ENCODE measurements at places on chromosomes 12 and 14.
A peak's percentile ranks its signal among the peaks of the same experiment; 100 is the strongest.

- no peak for DNase-seq
Observed at GRCh38 chr14:77377502-77377844, 294 bp downstream of the SAMD15 start.

GRCh38 chr14:21626491-21627230, 8.1 kb downstream of the OR10G2 start:
- no peak for DNase-seq

- no peak for DNase-seq
Observed at GRCh38 chr12:129404556-129404955, 499.3 kb downstream of the TMEM132D start.

- DNase-seq, result no peak
Observed at GRCh38 chr12:27064397-27065342, 17.7 kb downstream of the C12orf71 start.

DNA sequence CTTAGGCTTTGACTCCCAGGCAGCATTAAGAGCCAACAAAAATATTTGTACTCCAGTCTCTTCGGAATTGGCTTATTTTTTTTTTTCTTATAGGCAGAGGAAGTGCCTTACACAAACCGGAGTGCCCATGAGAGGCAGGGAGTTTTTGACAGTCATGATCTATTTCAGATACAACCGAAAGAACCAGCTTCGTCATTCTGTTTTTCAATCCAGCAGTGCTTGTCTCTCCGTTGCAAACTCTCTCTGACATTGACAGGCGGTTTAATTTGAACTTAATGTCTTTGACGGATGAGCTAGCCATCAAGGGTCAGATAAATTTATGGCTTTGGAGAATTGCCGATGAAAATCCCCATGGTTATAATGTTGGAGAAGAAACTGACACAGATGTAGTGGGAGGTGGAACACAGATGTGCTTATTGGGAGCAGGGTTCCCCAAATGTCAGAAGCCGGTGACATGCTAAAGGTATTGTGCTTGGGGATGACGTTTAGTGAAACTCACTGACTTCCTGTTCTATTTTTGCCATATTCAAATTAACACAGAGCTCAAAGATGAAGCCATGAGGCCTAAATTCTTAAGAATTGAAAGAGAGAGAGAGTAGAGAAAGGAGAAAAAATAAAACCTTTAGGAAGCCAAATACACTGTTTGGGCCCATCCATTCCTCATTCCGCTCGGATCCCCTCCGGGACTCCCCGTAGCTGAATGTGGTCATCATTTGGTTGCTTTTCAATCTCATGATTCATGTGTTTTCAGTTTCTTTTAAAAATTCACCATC, 59.7 kb downstream of the PLXNC1 start:
- DNase-seq, result no peak

GRCh38 chr12:2526371-2526770, 268.4 kb upstream of the FKBP4 start:
- no peak for DNase-seq

GRCh38 chr12:65477721-65478120, 199.2 kb downstream of the MSRB3 start:
- no peak for DNase-seq

DNA sequence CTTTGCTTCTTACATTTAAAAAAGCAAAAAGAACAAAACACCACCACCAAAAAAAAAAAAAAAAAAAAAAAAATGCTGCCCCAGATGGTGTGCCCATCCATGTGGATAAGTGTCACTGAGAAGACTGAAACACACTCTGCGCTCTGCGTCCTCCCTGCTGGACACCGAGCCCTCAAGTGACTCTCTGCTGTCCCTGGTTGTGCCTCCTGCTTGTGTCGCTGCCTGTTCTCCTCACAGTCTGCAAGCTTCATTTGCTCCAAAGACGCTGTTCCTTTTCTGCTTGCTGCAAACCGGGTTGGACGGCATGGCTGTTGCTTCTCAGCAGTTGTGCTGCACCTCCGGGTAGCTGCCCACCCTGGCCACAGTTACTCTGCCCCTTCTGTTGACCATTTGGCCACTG, 276.2 kb upstream of the ATP2B1 start:
- no peak for DNase-seq

- DNase-seq, result no peak
Observed at GRCh38 chr14:58353516-58354299, 42.0 kb upstream of the TOMM20L start.

GRCh38 chr12:22034709-22035506, 11.1 kb upstream of the CMAS start:
- DNase-seq, result no peak

- no peak for DNase-seq
Observed at GRCh38 chr12:121697093-121697698, 15.4 kb upstream of the TMEM120B start.

- DNase-seq, result no peak
Observed at GRCh38 chr14:74427651-74428050, 1.6 kb upstream of the SYNDIG1L start.

- DNase-seq, result no peak
Observed at GRCh38 chr12:94149781-94150239, 1.4 kb downstream of the PLXNC1 start.

GRCh38 chr12:3055704-3056467, 21.3 kb upstream of the TSPAN9 start:
- DNase-seq, result no peak

- DNase-seq, result no peak
Observed at GRCh38 chr14:30185832-30186231, 258.2 kb upstream of the PRKD1 start.

GRCh38 chr14:51069055-51069454, 25.9 kb downstream of the TRIM9 start:
- DNase-seq, result no peak

DNA sequence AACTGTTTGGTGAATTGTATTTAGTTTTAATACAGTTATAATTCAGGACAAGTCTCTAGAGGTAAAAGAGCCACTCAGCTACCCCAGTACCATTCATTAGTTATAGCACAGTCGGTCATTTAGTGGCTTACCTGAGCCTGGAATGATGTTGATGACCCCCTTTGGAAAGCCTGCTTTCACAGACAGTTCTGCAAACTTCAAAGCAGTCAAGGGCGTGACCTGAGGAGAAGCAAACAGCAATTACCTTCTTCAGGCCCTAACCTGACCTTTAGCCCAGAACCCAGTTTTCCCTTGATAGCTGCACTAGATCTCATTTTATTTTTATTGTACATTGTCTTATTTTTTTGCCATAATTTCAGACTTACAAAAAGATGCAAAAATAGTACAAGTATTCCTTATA, 43.8 kb downstream of the ALDH1L2 start:
- no peak for DNase-seq

GRCh38 chr12:99110868-99111267, 465.8 kb downstream of the APAF1 start:
- no peak for DNase-seq

DNA sequence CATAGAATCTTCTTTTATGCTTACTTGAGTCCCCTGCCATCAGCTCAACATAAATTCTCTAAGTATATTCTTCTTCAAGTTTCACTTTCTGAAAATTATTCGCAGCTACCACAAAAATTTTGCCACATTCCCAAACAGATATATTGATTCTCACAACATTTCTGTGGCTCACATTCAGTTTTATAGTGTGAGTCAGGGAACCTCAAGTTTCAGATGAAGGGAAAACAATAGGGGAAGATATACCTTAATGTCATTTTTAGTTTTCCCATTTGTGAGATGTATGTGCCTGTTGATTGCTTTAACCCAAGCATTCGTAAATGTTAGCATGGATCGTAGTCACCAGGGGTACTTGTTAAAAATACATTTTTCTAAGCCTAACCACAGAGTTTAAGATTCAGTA, 465.8 kb downstream of the CCER1 start:
- no peak for DNase-seq

DNA sequence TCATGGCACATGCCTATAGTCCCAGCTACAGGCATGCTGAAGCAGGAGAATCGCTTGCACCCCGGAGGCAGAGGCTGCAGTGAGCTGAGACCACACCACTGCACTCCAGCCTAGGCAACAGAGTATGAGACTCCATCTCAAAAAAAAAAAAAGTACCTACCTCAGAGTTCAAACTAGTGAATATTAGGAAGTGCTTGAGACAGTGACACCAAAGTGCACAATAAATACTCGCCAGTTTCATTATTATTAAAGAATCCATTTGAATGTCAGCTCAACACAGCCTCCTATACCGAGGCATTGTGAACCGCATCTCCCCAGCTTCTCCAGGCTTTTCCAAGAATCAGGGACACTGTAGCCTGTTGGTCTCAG, 5.0 kb downstream of the GAPDH start:
- DNase-seq, result no peak

- no peak for DNase-seq
Observed at GRCh38 chr12:104752881-104753280, 205.2 kb downstream of the SLC41A2 start.

DNA sequence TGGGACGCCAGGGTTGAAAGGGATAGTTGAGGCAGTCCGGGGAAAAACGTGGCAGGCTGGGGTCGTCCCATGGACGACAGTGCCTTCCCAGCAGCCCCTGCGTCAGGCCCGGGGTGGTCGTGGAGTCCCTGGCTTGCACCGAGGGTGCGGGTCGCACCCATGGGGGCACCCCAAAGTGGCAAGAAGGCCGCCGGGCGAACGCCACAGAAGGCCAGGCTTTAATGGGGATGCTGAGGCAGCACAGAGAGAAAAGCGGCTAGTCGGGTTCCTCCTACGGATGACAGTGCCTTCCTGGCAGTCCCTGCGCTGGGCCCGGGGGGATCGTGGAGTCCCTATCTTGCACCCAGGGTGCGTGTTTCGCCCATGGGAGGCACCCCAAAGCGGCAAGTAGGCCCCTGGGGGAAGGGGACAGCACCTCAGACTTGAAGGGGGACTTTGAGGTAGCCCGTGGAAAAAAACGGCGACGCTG, 158.6 kb upstream of the ALG10B start:
- no peak for DNase-seq

GRCh38 chr12:120652656-120653435, 12.4 kb downstream of the CABP1 start:
- no peak for DNase-seq

DNA sequence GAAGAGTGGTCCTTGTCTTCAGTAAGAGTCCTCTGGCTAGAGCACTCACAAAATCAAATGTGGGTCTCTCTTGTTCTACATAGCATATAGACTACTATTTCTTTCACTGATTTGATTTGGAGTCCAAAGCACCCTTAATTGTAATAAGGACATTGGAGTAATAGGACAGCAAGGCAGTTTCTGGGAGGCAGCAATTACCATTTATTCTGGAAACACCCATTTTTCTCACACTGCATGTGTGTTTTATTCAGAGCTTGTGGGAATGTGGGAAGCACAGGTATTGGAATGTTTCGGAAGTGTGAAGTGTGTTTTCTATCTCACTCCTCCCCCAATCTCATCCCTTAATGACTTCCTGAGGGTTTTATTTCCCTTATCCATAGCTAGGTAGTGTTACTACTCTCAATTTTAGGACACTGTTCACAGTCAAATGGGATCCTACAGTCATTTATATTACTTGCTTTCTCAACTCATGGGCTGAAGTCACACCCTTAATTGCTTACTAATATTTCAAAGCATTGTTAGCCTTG, 20.2 kb downstream of the PCBP2 start:
- no peak for DNase-seq

- DNase-seq, result no peak
Observed at GRCh38 chr14:78048120-78048519, 122.1 kb upstream of the NRXN3 start.

DNA sequence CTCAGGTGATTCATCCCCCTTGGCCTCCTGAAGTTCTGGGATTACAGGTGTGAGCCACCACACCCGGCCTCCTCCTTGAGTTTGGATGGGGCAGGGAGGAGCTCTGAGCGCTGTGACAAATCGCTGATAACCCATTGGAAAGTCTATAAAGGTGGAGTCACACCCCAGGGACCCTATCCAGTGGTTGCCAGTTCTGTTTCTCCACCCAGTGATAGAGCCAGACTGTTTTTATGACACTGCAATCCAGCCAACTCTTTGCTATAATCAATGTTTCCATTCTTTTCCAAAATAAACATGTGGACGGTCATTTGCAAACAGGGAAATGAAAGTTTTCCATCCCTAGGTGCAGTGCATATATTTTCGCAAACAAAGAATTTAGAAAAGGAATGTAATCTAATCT, 142.0 kb upstream of the PELI2 start:
- no peak for DNase-seq

DNA sequence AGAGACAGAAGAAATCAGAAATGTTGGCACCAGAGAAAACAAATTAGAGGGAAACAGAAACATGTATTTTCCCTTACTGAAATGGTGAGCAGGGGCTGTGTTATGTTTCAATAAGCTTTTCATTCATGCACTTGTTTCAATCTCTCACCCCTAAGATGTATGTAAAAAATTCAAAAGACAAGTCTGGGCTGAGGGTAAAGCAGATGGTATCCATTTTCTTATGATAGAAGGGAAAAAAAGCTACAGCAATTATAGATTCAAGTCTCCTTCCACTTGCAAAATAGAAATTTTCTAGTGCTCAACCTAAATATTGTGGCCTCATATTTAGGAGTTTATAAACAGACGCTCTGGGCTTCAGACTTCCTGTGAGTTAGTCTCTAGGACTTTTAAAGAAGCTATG, 138.3 kb downstream of the ST8SIA1 start:
- DNase-seq, result no peak

DNA sequence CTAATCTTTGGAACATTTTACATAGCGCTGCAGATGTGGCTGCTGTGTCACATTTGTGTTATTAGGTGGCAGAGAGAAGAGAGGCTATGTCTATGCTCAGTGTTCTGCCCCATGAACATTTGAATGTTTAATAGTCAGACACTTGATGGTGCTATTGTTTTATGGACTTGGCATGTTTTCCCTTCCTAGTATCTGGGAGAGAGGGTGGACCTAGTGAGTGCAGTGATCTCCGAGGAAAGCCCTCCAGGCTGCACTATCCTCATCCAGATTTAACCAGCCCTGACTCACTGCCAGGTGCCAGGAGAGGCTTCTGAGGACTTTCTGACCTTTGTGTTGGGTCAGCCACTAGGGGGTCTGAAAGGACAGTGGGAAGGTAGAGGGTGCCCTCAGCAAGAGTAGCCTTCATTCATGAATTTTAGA, 24.3 kb downstream of the ZFC3H1 start:
- DNase-seq, result no peak

GRCh38 chr12:49091056-49091835, 3.4 kb downstream of the DHH start:
- DNase-seq, result no peak

- peak; percentile 60 for DNase-seq
Observed at GRCh38 chr12:102638777-102639176, 158.4 kb upstream of the IGF1 start.

GRCh38 chr12:25241167-25242020, 9.3 kb downstream of the KRAS start:
- peak; percentile 32 for DNase-seq

GRCh38 chr14:23097786-23098185, 2.5 kb downstream of the C14orf119 start:
- DNase-seq, result no peak

Measured in SK-N-MC (cell line).